ENCODE measurements at places on chromosomes 3 and 15.

DNA sequence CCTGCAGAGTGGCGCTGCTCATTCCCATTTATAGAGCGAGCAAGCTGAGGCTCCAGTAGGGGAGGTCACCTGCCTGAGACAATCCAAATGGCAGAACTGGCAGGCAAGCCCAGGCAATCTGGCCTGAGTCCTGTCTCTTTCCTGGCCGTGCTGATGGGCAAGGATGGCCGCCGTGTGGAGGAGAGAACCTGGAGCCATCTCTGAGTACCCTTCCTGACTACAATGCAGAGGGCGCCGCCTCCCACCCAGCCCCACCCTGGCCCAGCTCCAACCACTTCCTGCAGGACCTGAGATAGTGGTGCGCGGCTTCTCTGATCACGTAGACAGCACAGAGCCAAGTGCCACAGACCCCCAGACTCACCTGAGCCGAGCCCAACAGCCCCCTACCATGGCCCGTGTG is 7.0 kb downstream of the TLR9 start:
- no peak for DNase-seq
- H3K27me3 ChIP-seq, result no peaks in the 10 kb centered on the region
- no peak overlapping the region for H3K4me3 ChIP-seq
- H3K36me3 ChIP-seq, result no peaks in the 10 kb centered on the region
- H3K27ac ChIP-seq, result peak overlapping the region; percentile 81

- no peak overlapping the region for H3K4me3 ChIP-seq
- peaks cover 9% of the 10 kb centered on the region for H3K4me1 ChIP-seq
- no peak for DNase-seq
- H3K27me3 ChIP-seq, result no peaks in the 10 kb centered on the region
Observed at GRCh38 chr3:29412110-29412509, 131.2 kb downstream of the RBMS3 start.

- no peaks in the 10 kb centered on the region for H3K27me3 ChIP-seq
- no peak for DNase-seq
- peak overlapping the region; percentile 77 for H3K27ac ChIP-seq
- no peaks in the 10 kb centered on the region for H3K36me3 ChIP-seq
Observed at GRCh38 chr3:183554377-183554776, 1.1 kb downstream of the KLHL6 start.

- H3K27me3 ChIP-seq, result no peaks in the 10 kb centered on the region
- no peak overlapping the region for H3K27ac ChIP-seq
- DNase-seq, result no peak
- H3K4me1 ChIP-seq, result no peaks in the 10 kb centered on the region
Observed at GRCh38 chr3:149765762-149766334, 13.6 kb upstream of the COMMD2 start.

GRCh38 chr3:130925628-130926027 is 31.7 kb downstream of the ATP2C1 start:
- H3K27ac ChIP-seq, result no peak overlapping the region
- no peaks in the 10 kb centered on the region for H3K27me3 ChIP-seq
- no peaks in the 10 kb centered on the region for H3K4me1 ChIP-seq
- H3K4me3 ChIP-seq, result no peak overlapping the region
- no peaks in the 10 kb centered on the region for H3K36me3 ChIP-seq

GRCh38 chr15:76866716-76867321 is 38.3 kb downstream of the SCAPER start:
- no peaks in the 10 kb centered on the region for H3K4me1 ChIP-seq
- DNase-seq, result no peak
- H3K27me3 ChIP-seq, result no peaks in the 10 kb centered on the region
- no peak overlapping the region for H3K27ac ChIP-seq
- no peak overlapping the region for H3K4me3 ChIP-seq
- no peaks in the 10 kb centered on the region for H3K36me3 ChIP-seq

Data from esophagus squamous epithelium (tissue), 5 donors.